ENCODE measurements at places on chromosomes 4 and X.

DNA sequence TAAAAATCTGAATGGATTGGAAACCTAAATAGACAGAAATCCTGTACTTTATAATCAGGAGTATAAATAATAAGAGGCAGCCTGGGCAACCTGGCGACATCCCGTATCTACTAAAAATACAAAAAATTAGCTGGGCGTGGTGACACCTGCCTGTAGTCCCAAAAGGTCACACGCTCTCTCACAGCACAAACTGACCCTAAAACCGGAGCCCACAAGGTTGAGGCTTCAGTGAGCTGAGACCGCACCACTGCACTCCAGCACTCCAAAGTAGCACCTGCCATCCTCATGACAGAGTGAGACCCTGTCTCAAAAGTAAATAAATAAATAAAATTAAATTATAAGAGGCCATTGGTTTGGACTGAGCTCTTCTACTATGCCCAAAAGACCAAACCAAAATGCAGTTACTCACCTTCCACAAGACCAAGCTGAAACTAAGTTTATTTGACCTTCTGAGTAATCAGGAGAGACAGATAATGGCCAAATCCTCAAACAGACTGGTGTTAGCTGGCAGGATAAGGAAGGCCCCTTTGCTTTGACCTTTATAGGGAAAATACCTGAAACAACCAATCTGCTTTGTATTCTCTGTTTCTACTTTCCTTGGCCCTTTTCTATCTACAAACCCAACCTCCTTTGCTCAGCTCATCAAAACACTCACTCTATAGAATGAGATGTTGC, 3.2 kb upstream of the GRSF1 start:
- no peak for DNase-seq

DNA sequence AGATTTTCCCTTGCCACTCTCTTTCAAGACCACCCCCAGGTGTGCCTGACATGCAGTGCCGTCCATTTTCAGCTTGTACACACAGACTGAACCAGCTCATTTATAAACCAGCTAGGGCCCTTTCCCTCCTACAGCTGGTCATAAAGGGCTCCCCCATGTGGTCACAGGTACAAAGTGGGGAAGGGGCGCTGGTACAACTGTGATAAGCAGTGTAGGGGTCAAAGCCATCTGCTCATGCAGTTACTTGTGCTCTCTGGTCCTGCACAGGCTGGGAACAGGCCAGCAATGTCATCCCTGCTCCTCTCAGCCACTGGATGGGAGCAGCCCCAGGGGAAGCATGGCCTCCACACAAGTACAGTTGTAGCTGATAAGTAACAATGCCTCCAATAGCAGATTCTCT, 20.6 kb downstream of the GABRQ start:
- no peak for DNase-seq

GRCh38 chr4:41154010-41154813, 60.1 kb downstream of the APBB2 start:
- no peak for DNase-seq

GRCh38 chr4:111641813-111642579, 503.3 kb upstream of the FAM241A start:
- peak; percentile 64 for DNase-seq

GRCh38 chrX:68536429-68536828, 37.6 kb downstream of the YIPF6 start:
- no peak for DNase-seq
